NCI-H1048 (cell line): ENCODE measurements at places on chromosomes 12 and 14.

GRCh38 chr14:30706704-30707103 lies 84.6 kb downstream of the SCFD1 start:
- DNase-seq: no peak

DNA sequence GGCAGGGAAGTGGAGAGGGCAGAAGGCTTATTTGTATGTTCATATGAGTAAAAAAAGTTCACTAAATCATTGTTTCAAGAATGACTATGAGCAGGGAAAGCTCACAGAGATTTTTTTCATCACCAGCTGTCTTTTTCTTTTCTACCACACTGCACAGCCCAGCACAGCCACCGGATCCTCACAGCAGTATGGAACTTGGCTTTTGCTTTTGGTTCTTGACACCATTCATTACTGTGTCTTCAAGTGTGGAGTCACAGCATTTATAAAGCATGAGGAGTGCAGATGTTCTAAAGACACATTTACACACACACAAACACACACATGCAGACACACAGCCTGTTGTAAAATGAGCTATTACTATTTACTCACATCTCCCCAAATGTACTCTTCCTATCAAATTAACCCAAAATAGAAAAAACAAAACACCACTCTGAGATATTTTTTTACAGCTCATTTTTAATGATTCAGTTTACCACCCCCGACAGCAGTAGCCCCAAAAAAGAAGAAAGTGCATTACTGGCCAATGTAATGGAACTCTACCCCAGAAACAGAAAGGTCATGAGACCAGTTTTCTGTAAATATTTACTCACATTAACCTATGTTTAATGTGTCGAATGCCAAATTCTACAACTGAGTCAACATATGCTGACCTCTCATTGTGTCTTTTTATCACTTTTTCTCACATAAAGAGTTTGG lies 60.5 kb downstream of the BTG1 start:
- no peak for DNase-seq

DNA sequence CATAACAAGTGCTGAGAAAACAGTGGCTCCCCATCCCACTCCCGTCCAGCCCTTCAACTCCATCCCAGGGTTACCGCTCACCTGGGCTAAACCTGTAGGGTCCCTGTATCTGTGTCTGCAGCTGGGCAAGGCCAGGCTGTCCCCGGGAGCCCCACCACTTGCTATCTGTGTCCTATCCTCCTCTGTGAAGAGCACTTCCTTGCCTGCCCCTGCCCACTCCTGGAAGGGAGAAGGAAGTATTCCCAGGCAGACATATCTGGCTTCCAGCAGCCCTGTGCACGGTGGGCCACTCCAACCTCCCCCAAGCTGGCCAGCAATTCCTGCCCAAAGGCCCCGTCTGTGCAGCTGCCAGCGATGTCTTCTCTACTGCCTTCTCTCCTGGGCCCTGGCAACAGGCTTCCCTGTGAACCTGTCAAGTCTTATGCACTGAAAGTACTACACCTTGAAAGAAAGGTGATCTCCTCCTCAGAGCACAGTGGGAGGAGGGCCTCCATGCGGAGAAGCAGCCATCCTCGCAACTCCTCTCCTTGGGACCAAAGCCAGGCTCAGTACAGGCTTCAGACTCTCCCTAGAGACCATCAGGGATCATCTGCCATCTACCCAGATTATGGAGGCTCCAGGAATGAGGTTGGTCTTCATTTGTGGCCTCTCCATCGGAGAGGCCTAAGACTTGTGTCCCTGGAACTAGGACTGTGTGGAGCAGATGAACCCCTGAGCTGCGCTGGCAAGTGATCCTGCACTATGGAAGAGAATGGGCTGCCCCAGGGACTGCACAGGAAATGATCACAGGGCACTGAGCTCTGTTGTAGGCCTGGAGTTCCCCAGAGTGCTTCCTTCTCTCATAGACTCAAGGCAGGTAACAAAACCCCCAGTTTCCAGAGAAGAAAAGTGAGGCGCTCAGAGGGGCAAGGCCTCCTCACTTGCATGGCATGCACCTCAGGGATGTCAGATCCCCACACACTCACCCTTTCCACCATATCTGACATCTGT lies 663.6 kb downstream of the BCL11B start:
- DNase-seq: no peak

GRCh38 chr12:8780389-8780788 lies 42.0 kb upstream of the A2ML1 start:
- no peak for DNase-seq

DNA sequence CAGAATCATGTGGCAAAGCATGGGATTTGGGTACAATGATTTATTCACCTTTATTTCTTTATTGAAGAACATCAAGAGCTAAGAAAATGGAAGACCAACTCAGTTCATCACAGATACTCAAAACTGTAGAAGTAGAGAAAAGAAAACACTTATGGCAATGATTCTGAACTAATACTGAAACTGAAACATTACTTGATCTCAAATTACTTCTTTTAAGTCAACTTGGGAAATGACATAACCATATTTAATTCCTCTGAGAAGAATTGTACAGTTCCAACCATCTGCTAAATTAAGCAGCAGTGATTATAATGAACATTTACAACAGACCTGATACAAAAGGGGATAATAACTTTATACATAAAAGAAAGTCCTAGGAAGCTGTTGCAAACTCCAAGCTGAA lies 466.5 kb downstream of the TMTC2 start:
- no peak for DNase-seq

DNA sequence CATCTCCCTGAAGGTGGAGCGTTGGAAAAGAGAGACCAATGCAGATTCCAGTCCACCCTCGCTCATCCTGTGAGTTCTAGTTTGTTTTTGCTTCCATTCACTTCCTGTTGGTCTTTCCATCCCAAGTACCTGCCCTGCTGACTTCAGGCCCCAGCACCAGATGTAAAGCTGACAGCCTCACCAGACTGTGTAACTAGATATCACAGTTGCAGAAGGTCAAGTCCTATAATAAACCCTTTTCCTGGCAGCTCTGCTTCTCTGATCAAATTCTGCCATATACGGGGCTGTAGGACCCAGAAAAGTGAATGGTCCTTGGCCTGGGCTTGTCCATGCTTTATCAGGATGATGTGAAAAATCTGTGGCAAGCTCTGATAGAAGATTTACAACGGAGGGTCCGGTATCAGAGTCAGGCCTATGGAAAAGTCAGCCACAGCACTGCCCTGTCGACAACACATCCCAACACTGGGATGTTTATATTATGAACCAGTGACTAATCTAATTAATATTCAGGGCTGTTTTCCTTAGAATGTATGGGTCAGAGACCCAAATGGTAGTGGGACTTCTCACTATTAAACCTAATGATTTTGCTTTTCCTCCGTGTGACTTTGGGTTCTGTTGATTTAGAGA lies 42.1 kb downstream of the CCDC175 start:
- DNase-seq: no peak

- DNase-seq: no peak
Measured at GRCh38 chr14:64605926-64606685, 56.3 kb downstream of the PPP1R36 start.

DNA sequence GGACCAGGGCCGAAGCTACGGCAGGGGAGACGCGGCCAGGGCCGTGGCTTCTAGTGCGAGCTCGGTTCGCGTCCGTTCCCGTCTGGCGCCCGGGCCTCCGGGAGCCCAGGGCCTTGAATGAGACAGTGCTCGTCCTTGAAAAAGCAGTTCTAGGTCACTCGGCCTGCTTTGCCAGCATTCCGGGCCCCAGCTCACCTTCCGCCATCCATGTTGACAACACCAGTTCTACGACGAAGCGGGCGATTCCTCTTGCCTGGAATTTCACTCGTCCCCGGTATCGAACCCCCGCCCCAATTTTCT lies 4.5 kb downstream of the OR10AD1 start:
- DNase-seq: no peak

DNA sequence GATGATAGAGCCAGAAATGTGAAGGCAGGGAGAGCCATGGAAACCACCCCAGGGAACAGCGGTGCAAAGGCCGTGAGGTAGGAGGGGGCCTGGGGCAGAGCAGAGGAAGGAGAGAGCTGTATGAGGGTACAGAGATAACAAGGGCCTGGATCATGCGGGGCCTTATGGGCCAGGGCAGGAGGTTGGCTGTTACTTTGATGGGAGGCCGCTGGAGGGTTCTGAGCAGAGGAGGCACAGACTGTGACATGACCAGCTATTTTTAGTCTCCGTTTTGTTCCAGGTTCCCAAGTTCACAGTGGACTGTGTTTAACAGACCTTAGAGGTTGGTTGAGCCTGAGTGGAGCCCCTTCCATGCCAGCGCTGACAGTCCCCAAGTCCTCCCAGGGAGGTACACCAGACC lies 118.6 kb downstream of the GCH1 start:
- no peak for DNase-seq

DNA sequence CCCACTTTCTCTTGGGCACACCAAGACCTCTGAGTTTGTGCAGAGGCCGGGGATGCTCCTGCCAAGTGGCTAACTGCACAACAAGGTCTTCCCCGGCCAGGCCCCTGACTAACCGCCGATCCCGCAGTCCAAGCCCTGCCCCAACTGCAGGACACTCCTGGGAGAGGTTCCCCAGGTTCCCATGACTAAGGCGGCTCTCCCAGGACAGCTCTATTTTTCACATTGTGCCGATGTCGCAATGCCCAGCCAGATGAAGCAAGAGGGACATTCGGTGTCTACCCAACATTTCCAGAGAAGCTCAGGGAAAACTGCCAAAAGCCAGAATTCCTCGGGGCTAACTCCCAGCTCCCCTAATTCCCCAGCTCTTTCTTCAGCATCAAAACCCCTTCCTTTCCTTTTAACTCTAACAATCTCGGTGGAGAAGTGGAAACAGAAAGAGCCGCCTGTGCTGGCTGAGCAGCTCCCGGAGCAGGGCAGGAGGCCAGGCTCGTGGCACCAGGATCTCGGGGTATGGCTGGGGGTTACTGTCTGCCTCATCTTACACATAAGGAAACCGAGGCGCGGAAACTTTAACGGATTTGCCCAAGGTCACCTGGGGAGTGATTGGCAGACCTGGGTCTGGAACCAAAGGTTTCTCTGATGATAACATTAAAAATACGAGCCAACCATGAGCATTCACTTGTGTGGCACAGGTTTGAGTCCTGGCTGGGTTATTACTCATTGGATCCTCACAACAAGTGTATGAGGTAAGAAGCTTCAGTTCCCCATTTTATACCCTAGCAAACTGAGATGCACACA lies 318.2 kb downstream of the BCL11B start:
- DNase-seq: no peak

DNA sequence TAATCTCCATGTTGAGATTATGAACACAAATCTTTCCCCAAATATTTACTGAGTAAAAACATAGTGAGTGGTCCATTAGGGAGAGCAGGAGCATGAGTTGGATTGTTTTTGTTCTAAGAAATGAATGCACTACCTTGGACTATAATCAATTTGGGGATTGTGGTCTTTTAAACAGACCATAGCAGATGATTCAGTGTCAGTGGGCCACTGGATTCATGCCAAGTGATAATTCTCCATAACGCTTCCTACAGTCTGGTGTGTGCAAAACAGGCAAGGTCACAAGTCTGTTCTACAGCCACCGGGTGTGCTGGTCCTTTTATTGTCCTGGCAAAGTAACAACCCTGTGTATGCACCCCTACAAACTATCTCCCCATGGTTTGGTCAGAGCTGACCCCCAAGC lies 266.3 kb downstream of the APAF1 start:
- no peak for DNase-seq

DNA sequence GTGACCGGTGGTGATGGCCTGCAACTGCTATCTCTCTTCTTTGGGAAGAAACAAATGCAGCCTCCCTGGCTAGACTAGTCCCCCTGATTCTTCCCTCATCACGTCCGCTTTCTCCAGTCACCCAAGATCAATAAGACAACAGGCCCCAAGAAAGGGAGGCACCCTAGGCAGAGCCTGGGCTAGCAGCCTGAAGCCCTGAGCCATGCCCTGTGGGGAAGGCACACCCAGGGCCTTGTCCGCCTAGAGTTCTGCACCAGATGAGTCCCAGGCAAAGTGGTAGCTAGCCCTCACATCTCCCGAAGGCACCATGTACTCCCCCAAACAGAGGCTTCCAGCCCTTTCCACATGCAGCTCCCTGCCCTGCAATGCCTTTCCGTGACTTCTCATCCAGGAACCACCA lies 35.1 kb downstream of the CAMKK2 start:
- DNase-seq: no peak

GRCh38 chr14:39293629-39294028 lies 59.9 kb downstream of the MIA2 start:
- DNase-seq: no peak

GRCh38 chr12:94254270-94254669 lies 105.9 kb downstream of the PLXNC1 start:
- DNase-seq: no peak

DNA sequence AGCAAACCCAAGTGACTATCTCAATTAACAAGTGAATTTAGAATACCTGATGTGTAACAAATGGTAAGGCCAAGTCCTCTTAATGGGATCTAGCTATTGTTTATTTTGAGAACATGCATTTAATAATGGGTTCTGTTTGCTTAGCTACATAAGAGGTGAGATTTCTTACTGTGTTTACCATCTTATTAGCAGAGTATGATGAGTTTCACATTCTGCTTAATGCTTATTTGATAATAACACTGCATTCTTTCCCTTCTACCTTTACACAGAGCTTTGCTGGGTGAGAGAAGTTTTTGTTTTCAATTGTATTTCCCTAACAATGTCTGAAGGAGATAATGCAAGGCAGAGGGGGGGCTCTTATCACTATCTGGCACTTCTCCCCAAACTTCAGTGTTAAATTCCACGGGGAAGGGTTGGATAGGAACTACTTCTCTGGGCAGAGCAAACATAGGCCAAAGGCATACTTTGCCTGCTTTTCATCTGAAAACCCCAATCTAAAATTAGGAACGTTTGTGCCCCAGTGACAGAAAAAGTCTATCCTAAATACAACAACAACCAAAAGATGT lies 129.0 kb upstream of the ATXN7L3B start:
- no peak for DNase-seq

- no peak for DNase-seq
Measured at GRCh38 chr12:1844661-1845409, 24.5 kb downstream of the LRTM2 start.

DNA sequence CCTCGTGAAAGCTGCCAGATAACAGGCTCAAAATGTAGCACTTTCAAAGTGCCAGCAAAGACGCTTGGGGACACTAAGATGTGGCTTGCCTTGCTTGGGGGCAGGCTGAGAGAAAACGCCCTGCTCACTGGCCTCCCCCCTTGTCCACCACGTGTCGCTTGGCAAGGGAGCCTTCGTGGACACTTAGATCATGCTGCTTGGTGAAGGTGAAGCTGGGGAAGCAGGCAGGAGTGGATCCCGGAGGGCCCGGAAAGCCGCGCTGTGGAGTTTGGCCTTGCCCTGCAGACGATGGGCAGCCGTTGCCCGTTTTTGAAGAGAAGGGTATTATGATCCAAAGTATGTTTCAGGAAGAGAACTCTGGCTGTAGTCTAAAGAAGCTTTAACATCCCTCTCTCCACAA lies 53.4 kb upstream of the BDKRB2 start:
- no peak for DNase-seq

GRCh38 chr12:29147731-29148595 lies 1.1 kb upstream of the FAR2 start:
- DNase-seq: no peak

GRCh38 chr14:105061428-105062047 lies 3.7 kb downstream of the GPR132 start:
- no peak for DNase-seq

- no peak for DNase-seq
Measured at GRCh38 chr14:74645756-74646470, 33.9 kb upstream of the LTBP2 start.

- DNase-seq: no peak
Measured at GRCh38 chr12:111181143-111181726, 187.7 kb downstream of the PHETA1 start.

GRCh38 chr14:89207925-89208328 lies 209.1 kb downstream of the FOXN3 start:
- no peak for DNase-seq
